Stimulated activated CD4-positive, alpha-beta T cell treated with anti-CD3 and anti-CD28 coated beads, Interleukin-1b, Interleukin-23, amount 100 ng/mL, for 4 hours (primary cell): ENCODE measurements at places on chromosomes 6 and 20.

DNA sequence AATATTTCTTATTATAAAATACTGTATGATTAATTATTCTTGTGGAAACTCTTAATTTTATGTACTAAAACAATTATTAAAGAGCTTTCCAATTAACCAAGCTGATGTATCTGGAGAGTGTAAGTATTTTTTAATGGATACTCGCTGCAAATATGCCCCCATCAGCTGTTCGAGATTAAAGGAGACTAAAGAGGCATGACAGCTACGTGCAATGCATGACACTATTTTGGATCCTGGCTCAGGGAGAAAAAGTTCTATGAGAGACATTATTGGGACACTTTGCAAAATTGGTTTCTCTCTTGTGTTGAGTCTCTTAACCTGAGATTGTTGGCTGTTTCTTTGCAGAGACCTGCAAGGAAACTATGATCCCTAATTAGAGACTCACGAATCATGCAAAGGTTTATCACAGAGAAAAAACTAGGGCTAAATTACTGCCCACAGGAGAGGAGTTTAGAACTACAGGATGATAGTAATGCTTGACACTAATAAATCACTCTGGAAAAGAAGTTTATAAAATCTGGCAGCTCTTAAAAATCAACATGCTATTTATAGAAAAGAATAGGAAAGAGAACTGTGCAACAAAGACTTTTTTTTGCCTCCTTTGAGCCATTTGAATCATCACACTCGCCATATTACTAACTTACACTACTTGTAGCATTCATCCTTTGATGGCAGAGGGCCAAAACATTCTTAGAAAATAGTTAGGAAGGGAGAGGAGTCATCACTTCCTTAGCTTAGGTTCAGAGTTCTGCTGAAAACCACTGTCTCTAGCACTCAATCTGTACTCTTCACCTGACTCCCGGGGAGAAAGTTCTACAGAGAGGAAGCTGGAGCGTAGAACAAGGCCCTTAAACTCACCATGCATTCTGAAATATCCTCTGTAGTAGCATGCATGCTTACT is 25.3 kb downstream of the NRN1 start:
- no peak for DNase-seq

GRCh38 chr6:13434777-13435176 is 52.6 kb downstream of the GFOD1 start:
- DNase-seq: no peak

GRCh38 chr20:16432466-16433292 is 140.6 kb downstream of the KIF16B start:
- no peak for DNase-seq

- no peak for DNase-seq
Measured at GRCh38 chr6:151275121-151275520, 35.4 kb downstream of the AKAP12 start.

DNA sequence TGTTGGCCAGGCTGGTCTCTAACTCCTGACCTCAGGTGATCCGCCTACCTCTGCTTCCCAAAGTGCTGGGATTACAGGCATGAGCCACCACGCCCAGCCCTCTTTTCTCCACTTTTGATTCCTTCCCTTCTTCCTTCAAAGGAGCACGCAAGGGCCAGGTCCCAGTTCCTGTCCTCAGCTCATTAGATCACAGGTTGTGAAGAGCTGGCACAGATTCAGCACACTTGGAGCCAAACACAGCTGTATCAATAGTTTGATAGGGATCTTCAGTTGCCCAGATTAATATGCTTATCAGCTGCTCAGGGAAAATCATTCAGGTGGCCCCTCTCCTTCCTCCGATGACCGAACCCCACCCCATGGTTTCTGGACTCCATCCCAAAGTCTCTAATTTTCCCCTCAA is 14.4 kb upstream of the SLC22A23 start:
- no peak for DNase-seq
